CD4-positive, CD25-positive, alpha-beta regulatory T cell (primary cell): ENCODE measurements at places on chromosomes 7 and 10. TPM values are rescaled to one million over a fixed set of nuclear protein-coding genes. Genes with fewer than 3 reads are reported as not detected.

DNA sequence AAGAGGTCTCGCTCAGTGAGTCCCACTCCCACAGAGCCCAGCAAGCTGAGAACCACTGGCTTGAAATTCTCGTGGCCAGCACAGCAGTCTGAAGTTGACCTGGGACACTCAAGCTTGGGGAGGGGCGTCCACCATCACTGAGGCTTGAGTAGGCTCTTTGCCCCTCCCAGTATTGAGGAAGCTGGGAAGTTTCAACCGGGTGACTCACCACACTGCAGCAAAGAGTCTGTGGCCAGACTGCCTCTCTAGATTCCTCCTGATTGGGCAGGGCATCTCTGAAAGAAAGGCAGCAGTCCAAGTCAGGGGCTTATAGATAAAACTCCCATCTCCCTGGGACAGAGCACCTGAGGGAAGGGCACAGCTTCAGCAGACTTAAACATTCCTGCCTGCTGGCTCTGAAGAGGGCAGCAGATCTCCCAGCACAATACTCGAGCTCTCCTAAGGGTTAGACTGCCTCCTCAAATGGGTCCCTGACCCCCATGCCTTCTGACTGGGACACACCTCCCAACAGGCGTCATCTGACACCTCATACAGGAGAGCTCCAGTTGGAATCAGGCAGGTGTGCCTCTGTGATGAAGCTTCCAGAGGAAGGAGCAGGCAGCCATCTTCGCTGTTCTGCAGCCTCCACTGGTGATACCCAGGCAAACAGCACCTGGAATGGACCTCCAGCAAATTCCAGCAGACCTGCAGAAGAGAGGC lies 970.9 kb upstream of the LRRN3 start:
- DNase-seq, result no peak

DNA sequence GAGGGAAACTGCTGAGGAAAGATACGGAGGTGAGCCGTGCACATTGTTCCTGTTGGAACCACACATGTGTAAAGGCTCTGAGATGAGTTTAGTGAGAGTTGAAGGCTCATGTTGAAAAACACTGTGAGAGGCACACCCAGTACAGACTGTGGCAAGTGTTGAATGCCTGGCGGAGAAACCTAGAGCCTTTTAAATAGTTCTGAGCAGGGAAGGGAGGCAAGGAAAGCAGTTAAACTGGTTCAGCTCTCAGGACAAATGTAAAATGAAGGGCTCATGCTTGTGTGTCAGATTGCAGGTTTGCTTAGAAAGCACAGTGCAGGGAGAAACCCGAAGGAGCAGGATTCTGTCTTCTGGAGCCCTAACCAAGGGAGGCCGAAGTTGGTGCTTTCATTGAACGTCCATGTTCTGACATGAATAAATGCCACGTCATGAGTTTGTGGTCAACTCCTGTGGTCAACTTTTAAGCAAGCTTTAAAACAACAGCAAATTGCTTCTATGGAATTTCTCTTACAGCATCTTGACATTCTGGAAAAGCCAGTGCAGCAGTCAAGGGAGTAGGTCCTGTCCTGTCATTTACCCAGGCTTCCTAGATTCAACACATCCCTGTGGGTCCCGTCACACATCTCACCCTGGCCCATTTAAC lies 650.9 kb upstream of the GALNT17 start:
- no peak for DNase-seq

CREM gene
- 121 TPM for total RNA-seq

DNA sequence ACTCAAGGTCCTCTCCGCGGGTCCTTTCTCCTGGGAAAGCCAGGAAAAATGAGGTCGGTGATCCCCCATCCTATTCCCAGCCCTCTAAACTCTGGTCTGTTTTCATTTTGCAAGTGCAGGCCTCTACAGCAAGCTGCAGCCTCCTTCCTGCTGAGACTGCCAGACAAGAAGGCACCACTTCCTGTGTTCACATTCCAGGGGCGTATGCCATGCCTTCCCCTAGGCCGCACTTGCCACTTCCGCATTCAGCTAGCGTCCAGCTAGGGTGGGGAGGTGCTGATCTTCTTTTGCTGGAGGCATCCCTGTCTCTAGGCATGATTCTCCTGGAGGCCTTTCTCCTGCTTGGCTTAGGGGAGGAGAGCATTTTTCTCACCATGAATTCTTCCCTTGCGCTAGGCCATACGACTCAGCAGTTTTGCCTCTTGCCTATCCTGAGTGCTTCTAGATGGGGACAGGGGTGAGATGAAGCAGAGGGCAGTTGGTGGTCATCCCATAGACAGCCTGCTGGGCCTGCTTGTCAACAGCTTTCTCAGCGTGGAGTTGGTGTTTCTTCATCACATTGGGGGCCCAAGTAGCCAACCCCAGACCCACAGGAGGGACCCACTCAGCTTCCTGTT lies 328.9 kb downstream of the RPS24 start:
- DNase-seq, result no peak

DNA sequence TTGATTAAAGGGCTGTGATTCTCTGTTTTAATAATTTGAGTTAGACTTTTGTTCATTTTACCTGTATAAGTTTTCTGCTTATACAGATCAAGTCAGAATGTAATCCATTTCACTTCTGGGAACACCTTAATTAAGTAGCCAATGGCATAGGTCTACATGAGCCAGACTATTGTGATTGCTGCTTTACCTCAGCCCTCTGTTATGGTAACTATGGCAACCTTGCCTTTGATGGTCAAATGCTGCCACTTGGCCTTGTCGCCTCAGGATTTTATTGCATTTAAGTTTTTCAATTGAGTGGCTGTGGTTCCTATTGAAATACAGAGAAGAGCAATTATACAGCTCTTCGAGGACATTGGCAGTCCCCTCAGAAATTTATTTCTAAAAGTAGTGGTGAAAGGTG lies 64.3 kb upstream of the TMEM106B start:
- no peak for DNase-seq

AKR1C8 gene
- 3.2 TPM for total RNA-seq

OIT3 gene
- total RNA-seq, result not detected
